ENCODE measurements at places on chromosomes 1 and 21.

DNA sequence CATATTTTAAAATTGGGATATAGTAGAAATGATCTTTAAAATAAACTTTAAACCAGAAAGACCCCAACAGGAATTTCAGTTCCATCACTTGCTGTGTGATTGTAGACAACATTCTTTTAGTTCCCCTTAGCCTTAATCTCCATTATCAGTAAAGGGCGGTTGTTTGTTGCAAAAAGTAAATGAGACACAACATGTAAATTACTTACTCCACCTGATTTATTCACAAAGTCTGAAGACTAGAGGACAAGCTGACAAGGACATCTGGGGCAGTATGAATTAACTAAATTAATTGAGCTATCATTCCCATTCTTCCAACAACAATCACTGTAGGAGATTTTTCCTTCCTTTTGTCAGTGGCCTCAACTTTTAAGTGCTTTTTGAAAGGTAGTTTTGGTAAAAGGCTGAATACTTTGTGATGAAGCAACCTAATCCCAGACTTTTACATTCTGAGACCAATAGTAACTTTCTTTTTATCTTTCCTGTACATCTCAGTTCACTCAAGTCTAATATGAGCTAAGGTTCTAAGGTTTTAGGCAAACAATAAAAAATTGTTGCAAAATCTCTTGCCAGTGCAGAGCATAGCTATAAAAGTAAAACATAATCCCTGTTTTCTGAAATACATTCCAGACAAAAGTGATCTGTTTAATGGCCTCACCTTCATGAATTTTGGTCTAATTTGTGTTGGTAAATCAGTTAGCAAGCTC is 6.2 kb downstream of the SLC19A2 start:
- no peak for DNase-seq

DNA sequence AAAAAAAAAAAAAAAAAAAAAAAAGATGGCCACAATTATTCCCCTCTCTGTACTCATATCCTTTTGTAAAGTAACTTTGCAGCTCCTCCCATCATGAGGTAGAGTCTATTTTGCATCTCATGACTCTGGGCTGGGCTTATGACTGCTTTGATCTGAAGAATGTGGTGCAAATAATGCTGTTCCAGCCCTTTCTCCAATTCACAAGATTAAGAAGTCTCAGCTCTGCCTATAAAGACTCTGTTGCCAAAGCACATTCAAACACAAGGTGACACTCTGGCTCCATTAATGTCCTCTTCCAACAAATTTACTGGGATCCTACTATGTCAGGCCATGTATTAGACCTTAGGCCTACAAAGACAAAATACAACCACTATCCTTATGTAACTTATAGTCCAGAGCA is 64.8 kb upstream of the PTCH2 start:
- no peak for DNase-seq

DNA sequence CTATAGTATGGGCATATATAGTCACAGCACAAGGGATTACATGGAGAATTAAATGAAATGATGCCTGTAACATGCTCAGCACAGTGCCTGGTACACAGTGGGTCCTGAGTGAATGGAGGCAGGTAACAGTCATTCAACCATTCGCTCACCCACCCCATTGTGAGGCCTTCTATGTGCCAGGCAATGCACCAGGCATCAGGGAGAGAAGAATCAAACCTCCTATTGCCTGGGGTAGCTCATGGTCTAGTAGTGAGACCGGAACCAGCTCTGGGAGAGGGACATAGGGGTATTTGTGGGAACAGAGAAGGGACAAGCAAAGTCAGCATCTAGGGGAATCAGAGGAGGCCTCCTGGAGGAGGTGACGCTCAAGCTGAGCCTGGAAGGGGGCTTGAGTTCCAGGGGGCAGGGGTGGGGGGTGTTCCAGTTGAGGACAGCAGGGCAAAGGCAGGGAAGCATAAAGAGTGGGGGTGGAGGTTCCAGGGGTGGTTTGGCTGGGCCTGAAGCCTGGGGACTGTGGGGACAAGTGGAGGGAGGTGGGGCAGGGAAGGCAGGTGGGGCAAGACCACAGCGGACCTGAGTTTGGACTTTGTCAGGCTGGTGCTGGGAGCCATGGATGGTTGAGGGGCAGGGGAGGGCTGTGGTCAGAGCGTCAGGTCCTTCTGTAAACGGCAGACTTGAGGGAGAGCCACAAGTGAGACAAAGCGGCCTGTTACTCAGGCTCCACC is 591.6 kb downstream of the PTPRU start:
- DNase-seq, result no peak

DNA sequence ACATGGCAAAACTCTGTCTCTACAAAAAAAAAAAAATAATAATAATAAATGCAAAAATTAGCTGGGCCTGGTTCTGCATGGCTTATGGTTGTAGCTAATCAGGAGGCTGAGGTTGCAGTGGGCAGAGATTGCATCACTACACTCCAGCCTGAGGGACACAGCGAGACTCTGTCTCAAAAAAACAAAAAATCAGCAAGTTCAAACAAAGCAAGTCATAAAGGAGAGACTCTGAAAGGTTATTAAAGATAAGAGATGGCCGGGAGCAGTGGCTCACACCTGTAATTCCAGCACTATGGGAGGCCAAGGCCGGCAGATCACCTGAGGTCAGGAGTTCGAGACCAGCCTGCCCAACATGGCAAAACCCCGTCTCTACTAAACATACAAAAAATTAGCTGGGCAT is 28.8 kb downstream of the COP1 start:
- DNase-seq, result no peak

- DNase-seq, result no peak
These were observed 510.8 kb upstream of the B3GALT2 start for GRCh38 chr1:193697115-193697762.

GRCh38 chr1:54367613-54368012 is 38.6 kb downstream of the SSBP3 start:
- no peak for DNase-seq

GRCh38 chr1:50976111-50976889 is 6.3 kb downstream of the CDKN2C start:
- no peak for DNase-seq

GRCh38 chr1:2232916-2233438 is 4.9 kb downstream of the SKI start:
- DNase-seq, result no peak

DNA sequence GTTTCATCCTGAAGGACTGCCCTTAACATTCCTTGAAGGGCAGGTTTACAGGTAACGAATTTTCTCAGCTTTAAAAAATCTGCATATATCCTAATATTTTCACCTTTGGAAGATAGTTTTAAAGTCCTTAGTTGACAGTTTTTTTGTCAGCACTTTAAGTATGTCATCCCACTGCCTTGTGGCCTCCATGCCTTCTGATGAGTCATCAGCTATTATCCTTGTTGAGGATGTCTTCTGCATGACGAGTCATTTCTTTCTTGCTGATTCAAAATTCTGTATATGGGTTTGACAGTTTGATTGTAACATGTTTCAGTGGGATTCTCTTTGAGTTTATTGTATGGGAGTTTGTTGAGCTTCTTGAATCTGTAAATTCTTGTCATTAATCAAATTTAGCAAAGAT is 500.6 kb downstream of the DISC1 start:
- no peak for DNase-seq

DNA sequence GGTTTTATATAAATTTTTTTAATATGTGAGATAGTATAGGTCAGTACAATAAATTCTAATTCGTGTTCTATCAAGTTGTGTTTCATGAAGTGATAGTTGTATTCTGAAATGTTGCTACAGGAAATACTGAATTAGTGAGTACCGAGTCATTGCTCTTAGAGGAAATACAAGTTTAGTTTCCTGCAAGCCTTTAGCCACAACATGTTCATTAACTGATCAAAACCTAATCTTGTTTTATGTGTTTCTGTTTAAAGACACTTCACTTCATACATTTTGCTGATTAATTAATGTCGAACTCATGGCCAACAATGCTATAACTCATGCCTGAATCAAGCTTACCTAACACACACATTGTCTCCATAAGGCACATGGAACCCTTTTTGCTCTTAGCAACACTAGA is 43.6 kb downstream of the LRRC7 start:
- no peak for DNase-seq

GRCh38 chr1:119790451-119791198 is 20.6 kb downstream of the REG4 start:
- DNase-seq, result no peak

DNA sequence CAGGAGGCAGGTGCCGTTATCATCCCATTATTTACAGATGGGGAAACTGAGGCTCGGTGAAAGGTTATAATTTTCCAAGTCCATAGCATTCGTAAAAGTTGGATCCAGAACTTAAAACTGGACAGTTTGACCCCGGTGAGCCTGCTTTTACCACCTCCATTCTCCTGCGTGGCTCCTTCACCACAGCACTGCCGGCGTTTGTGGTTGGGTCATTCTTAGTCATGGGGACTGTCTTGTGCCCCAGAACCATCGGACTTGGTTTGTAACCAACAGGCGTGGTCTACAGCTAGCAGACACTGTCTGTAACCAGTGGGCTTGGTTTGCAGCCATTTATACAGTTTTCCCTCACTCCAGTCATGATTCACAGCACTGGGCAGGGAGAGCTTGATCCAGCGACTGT is 511.3 kb downstream of the NPHP4 start:
- DNase-seq, result no peak

GRCh38 chr1:208111646-208112190 is 132.5 kb downstream of the PLXNA2 start:
- DNase-seq, result no peak

GRCh38 chr1:211420389-211420788 is 71.6 kb downstream of the RD3 start:
- no peak for DNase-seq

- DNase-seq, result no peak
These were observed 183.6 kb upstream of the RAB4A start for GRCh38 chr1:229087339-229087738.

DNA sequence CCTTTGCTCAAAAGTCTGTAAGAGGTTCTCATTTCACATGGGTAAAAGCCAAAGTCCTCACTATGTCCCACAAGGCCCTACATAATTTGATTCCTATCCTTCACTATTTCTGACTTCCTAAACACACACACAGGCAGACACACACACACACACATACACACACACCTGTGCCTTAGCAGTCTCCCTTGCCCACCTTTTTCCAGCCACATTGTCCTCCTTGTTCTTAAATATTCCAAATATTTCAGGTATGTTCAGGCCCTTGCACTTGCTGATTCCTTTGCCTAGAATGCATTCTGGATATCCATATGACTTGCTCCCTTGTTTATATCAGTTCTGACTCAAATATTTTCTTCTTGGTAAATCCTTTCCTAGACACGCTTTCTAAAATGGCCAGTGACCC is 54.6 kb downstream of the NTNG1 start:
- DNase-seq, result no peak

DNA sequence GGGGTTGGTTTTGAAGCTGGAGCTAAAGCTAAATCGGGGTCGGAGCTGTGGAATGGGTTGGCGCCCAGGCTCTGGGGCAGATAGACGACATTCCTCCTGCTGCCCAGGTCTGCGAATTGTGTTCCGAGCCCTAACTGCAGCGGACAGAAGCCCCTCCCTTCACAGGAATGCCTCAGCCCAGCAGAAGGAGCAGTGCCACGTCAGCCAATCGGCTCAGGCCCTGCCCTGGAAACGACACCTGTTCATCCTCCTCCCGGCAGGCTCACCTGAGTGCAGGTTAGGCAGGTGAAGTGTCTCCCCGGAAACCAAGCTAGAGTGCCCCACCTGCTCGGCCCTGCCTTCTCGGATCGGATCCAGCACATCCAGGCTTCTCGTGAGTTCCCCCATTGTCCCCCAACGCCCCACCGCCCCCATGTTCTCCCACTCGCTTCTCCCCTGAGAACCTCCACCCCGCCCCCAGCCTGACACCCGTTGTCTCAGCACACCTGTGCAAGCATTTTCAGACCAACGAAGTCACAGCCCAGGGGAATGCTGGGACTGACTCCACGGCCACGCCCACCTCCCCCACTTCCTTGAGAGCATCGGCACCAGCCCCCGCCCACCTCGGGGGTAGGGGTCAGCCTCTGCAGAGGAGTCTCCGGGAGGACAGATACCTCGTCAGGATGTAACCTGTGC is 775 bp downstream of the TMEM125 start:
- no peak for DNase-seq

DNA sequence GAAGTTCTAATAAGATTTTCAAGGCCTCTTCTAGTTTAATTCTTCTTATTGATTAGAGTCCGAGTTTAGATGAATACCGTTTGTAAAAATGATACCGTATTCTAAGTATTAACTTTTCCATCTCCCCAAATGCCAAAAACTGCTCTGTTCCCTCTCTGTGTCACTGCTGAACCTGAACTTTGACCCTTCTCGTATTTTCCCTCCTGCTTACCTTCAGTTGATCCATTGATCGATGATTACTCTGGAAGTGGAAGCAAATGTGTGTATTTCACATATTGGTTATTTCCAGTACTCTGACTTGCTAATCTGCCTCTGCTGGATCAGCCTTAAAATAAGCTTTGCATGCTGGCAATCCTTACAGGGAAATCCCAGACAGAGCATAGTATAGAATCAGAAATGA is 68.5 kb downstream of the KIF1B start:
- no peak for DNase-seq

- no peak for DNase-seq
These were observed 14.8 kb upstream of the ZNF669 start for GRCh38 chr1:247118946-247119446.

- DNase-seq, result no peak
These were observed 89.9 kb downstream of the WLS start for GRCh38 chr1:68142461-68142860.

DNA sequence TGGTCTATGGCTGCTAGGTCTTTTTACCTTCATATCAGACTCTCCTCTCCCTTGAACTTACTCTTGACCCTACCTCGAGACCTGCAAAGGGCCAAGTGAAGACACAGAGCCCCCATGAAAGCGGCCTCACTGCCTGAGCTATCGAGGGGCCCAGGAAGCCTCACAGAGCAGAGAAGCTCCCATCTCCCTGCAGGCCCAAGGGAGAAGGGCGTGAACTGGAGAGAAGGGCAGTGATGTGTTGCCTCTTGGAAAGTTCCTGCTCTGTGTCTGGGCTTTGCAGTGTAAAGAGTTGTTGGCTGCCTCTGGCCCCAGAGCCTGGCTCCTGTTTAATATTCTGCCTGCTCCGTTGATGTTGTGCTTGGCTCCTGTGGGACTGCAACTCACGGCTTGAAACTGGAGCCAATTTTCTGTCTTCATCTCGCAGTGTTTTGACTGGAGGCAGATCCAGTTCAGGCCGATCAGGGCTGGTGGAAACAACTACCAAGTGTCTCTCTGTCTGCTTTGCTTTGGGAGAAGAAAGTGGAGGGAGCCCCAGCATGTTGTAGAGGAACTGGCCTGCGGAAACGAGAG is 4.3 kb downstream of the SERTAD4 start:
- DNase-seq, result no peak

DNA sequence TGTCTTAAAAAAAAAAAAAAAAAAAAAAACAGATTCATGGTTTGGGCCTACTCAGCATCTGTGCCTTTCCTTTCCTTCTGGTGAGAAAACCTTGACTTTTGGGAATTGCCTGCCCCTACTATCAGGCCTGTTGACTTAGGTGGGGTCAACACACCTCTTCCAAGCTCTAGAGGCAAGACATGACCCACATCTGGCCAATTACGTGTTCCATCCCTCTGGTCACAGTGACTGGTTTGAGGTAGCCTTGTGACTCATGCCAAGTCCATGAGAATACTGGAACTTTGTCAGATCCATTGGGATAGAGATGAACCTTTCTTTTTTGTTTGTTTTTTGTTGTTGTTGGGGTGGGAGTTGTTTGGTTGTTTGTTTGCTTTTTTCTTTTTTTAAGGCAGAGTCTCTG is 37.3 kb upstream of the KHDRBS1 start:
- DNase-seq, result no peak

GRCh38 chr1:217369996-217370551 is 260.8 kb downstream of the GPATCH2 start:
- DNase-seq, result no peak

Data from activated CD4-positive, alpha-beta T cell treated with anti-CD3 and anti-CD28 coated beads for 4 hours (primary cell).